SW 1271 (cell line): ENCODE measurements at places on chromosomes 2 and 18.

DNA sequence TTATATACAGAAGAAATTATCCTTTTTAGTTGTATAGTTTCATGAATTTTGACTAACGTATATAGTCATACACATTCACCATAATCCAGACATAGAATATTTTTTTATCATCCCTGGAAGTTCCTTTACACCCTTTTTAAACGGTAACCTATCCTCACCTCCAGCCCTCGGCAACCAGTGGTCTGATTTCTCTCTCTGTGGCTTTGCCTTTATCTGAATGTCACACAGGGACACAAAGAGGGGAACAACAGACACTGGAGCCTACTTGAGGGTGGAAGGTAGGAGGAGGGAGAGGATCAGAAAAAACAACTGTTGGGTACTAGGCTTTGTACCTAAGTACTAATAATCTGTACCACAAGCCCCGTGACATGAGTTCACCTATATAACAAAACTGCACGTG, 191.9 kb downstream of the MC4R start:
- DNase-seq, result no peak

GRCh38 chr2:224803930-224804329, 87.8 kb upstream of the CCDC195 start:
- DNase-seq, result no peak

DNA sequence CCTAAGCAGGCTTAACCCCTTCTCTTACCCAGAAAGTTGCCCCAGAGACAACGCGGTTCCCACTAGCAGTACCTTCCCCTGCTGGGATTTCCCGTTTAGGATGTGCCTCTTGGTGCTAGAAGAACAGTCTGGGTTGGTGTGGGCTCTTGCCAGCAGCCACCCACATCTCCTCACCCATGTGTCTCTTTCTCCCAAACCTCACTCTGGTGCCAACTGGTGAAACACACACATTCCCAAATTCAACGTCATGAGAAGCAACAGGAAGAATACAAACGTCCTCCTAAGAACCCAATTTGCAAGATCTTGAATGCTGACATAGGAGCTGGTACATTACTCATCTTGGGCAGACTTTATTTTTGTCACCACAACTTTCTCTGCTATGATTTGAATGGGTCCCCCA, 36.2 kb downstream of the DIPK1C start:
- no peak for DNase-seq

DNA sequence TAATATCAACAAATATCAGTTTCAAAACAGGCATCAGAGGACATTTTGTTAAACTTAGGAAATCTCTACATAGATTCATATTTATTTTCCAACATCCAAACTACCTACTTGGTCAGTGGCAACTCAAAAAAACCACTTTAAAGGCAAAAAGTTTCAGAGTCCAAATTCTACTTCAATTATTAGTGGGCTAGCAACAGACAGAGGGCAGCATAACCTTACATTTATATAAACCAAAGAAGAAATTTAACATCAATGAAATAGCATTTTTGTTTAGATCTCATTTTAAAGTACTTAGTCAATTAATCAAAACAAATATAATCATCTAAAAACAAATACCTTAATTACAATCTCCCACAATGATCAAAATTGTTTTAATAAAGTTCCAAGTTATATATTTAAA, 33.3 kb downstream of the RTTN start:
- no peak for DNase-seq

DNA sequence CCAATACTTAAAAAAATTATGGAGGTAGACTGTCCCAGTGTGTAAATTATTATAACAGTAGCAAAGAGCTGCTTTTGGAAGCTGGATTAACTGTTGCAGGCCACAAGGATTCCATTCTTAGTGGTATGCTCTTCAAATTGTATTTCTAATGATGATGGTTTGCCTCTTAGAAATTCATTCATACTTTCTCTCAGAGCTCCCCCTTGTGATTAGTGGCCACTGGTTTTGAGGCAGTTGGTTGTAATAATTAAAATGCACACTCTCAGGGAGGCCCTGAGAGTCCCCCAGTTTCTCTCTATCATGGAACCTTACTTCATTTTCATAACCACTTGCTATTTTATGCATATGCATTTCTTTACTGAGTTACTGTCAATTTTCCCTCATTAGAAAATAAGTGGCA, 122.5 kb downstream of the PLA2R1 start:
- DNase-seq, result peak; percentile 26

DNA sequence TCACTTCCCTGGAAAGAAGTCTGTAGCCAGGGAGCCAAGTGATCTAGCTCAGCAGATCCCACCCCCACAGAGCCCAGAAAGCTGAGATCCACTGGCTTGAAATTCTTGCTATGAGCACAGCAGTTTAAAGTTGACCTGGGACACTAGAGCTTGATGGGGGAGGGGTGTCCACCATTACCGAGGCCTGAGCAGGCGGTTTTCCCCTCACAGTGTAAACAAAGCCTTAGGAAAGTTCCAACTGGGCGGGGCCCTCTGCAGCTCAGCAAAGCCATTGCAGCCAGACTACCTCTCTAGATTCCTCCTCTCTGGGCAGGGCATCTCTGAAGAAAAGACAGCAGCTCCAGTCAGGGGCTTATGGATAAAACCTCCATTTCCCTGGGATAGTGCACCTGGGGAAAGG, 887.2 kb upstream of the LRATD1 start:
- DNase-seq, result no peak

- DNase-seq, result no peak
Measured at GRCh38 chr2:140565756-140566155, 1565.1 kb downstream of the LRP1B start.

DNA sequence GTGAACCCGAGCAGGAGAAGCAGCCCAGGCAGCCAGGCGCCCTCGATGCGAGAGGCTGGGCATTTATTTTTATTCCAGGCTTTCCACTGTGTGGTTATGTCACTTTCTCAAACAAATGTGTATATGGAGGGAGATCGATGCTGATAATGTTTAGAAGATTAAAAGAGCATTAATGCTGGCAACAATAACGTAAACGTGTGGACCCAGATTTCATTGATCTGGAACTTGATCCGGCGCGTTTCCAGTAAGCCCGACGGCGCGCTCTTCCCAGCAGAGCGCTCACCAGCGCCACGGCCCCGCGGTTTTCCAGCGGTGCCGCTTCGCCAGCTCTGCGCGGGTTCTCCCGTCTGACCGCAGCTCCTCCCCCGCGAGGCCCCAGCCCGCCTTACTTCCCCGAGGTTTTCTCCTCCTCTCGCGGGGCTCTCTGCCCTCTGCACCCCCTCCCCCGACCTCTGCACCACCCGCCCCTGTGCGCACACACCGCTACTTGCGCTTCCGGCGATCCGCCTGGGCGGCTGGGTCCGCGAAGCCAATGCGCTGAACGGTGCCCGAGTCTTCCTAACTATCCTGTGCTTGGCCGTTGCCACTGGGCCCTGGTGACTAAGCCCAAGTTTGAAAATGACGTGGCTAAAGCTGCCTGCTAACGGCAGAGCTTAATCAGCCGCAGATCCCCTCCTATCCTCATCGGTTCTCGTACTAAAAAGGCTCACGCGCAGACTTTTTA, 6.1 kb downstream of the ONECUT2 start:
- DNase-seq, result no peak

DNA sequence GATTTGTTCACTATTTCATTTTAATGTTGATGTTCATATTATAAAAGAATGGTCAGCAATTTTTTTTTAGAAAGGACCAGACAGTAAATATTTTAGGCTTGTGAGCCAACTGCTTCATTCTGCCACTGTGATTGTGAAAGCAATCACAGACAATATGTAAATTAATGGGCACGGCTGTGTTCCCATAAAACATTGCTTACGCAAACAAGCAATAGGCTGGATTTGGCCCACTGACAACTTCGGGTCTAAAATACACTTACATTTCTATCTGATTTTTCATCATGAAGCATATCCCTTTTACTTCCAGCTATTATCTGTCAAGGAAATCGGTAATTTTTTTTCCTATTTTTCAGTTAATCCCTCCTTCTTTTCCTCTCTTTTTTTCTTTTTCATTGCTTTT, 182.2 kb upstream of the CDH2 start:
- no peak for DNase-seq

DNA sequence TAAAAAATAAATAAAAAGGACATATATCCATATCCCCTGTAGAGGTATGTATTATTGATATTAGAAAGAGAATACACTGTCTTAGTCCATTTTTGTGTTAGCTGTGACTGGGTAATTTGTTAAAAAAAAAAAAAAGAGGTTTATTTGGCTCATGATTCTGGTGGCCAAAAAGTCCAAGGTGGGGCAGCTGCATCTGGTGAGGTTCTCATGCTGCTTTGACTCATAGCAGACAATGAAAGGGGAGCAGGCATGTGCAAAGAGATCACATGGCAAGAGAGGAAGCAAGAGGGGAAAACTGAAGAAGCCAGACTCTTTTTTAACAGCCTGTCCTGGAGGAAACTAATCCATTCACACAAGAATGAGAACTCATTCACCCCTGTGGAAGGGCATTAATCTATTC, 101.6 kb upstream of the MAP4K3 start:
- no peak for DNase-seq

GRCh38 chr18:9825571-9826073, 60.2 kb upstream of the TXNDC2 start:
- DNase-seq, result peak; percentile 69

- no peak for DNase-seq
Measured at GRCh38 chr2:46803911-46804670, 111.5 kb downstream of the MCFD2 start.

DNA sequence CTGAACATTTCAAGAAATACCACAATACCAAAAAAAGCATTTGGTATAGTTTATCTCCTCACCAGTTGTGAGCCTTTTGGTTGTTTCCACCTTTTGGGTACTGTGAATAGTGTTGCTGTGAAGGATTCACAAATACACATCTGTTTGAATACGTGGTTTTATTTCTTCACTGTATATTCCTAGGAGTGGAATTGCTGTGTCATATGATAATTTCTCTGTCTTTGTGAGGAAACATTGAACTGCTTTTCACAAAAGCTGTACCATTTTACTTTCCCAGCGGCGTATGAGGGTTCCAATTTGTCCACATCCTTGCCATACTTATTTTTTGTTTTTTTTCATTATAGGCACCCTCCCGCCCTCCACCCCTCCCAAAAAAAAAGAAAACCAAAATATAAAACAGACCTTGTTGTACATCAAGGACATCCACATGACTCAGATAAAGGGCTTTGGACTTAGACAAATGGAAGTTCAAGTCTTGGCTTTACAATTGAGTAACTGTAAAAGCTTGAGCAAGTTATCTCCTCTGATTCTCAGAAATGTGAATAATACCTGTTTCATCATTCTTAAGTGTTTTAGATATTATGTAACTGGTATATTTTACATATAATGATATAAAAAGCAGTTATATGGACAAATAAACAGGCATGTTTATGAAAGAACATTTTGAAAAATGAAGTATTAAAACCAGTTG, 19.0 kb downstream of the UBE2E3 start:
- no peak for DNase-seq

GRCh38 chr18:12315490-12315889, 7.4 kb downstream of the TUBB6 start:
- no peak for DNase-seq

DNA sequence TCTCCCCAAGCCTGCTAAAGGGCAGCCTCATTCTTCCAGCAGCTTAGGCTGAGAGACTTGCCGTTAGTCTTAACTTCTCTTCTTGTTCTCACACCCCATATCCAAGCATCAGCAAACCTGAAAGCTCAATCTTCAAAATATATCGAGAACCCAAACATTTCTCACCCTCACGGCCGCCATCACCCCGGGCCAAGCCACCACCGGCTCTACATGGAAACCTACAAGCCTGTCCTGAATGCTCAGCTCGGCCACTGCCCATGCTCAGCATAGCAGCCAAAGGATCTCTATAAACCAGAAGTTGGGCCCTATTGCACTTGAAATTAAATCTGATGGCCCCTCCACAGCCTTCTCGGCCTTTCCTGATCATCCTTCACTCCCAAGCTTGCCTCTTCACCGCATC, 2.1 kb downstream of the HS1BP3 start:
- no peak for DNase-seq

DNA sequence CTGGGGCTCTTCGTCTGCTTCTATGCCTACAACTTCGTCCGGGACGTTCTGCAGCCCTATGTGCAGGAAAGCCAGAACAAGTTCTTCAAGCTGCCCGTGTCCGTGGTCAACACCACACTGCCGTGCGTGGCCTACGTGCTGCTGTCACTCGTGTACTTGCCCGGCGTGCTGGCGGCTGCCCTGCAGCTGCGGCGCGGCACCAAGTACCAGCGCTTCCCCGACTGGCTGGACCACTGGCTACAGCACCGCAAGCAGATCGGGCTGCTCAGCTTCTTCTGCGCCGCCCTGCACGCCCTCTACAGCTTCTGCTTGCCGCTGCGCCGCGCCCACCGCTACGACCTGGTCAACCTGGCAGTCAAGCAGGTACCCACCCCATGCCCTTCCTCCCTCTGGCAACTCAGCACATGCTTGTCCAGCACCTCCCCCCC, 24.2 kb downstream of the STEAP3 start:
- DNase-seq, result no peak

GRCh38 chr2:114543236-114543766, 100.9 kb downstream of the DPP10 start:
- DNase-seq, result no peak

GRCh38 chr2:98508709-98509066, 64.0 kb downstream of the INPP4A start:
- no peak for DNase-seq

DNA sequence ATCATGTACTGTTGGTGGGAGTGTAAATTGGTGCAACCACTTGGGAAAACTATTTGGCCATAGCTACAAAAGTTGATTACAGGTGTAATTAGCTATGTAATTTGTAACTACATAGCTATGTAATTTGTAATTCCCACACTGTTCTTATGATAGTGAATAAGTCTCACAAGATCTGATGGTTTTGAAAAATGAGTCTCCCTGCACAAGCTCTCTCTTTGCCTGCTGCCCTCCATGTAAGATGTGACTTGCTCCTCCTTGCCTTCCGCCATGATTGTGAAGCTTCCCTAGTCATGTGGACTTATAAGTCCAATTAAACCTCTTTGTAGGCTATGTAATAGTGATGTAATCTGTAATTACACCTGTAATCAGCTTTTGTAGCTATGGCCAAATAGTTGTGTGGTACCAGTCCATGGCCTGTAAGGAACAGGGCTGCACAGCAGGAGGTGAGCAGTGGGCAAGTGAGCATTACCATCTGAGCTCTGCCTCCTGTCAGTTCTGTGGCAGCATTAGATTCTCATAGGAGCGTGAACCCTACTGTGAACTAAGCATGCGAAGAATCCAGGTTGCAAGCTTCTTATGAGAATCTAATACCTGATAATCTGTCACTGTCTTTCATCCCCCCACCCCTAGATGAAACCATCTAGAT, 133.7 kb upstream of the COPS8 start:
- no peak for DNase-seq

DNA sequence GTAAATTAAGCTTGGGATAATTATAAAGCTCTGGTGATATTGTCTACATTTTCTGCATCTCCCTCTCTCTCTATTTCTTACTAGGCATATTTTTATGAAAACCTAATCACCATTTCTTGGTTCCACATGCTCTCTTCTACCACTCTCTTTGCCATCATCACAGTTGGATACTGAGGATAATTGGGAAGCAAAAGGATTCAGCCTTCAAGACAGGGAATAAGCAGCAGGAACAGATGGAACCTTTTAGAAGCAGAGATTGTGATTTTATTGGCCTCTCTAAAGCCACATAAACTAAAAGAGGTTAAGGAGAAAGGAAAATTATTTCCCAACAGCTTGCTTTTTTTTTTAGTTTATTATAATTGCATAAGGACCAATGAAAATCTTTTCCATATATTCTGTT, 226.3 kb upstream of the SPHKAP start:
- no peak for DNase-seq
